ENCODE measurements at places on chromosomes 2 and 18. TPM values are rescaled to one million over a fixed set of nuclear protein-coding genes. Genes with fewer than 3 reads are reported as not detected.

FAP gene
- total RNA-seq: 1.3 TPM

LRRC30 gene
- total RNA-seq: not detected

KLHL14 gene
- total RNA-seq: 0.43 TPM

KRCC1 gene
- total RNA-seq: 17.7 TPM

DUSP19 gene
- 3.1 TPM for total RNA-seq

ERBB4 gene
- total RNA-seq: 0.72 TPM

SH3RF3 gene
- 7.3 TPM for total RNA-seq

ARID5A gene
- 11.8 TPM for total RNA-seq

POTEC gene
- not detected for total RNA-seq

UGT1A3 gene
- total RNA-seq: not detected

RNF144A gene
- 4.9 TPM for total RNA-seq

SNED1 gene
- 0.48 TPM for total RNA-seq

CYP26B1 gene
- total RNA-seq: 0.77 TPM

EVA1A gene
- total RNA-seq: 19.0 TPM

CYP1B1 gene
- 12.9 TPM for total RNA-seq

ALPG gene
- 0.27 TPM for total RNA-seq

SLC9A2 gene
- total RNA-seq: not detected

PLB1 gene
- total RNA-seq: 1.9 TPM

TRIM54 gene
- not detected for total RNA-seq
